ENCODE measurements at places on chromosomes 6 and 20.

GRCh38 chr6:33714385-33715040 is 3.0 kb upstream of the UQCC2 start:
- no peak for DNase-seq

GRCh38 chr6:43733471-43734293 is 36.3 kb upstream of the VEGFA start:
- no peak for DNase-seq

DNA sequence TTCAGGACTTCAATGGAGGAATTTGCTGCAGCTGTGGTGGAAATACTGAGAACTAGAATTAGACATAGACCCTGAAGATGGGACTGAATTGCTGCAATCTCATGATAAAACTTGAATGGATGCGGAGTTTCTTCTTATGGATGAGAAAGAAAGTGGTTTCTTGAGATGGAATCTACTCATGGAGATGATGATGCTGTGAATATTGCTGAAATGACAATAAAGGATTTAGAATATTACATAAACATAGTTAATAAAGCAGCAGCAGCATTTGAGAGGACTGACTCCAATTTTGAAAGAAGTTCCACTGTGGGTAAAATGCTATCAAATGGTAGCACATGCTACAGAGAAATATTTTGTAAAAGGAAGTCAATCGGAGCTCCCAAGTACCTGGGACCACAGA is 264.6 kb downstream of the UBE3D start:
- DNase-seq: no peak

DNA sequence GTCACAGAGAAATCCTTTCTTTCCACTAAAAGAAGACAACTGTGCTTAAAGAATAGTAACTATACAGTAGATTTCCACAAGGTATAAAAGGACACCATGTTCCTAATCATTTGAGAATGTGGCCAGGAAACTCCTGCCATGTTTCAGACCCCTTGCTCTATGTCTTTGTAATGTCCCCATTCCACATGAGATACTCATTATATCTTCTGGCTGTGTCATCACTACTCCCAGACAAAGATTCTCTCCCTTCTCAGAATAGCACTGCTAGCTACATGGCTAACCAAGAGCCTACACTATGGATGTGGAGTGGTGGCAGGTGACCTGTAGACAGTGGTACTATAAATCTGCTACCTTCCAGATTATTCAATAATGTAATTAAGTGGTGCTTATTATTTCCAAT is 218.1 kb upstream of the MCHR2 start:
- DNase-seq: no peak

GRCh38 chr6:98657764-98658163 is 176.6 kb upstream of the POU3F2 start:
- no peak for DNase-seq

GRCh38 chr6:23027281-23027680 is 457.9 kb downstream of the HDGFL1 start:
- DNase-seq: no peak

DNA sequence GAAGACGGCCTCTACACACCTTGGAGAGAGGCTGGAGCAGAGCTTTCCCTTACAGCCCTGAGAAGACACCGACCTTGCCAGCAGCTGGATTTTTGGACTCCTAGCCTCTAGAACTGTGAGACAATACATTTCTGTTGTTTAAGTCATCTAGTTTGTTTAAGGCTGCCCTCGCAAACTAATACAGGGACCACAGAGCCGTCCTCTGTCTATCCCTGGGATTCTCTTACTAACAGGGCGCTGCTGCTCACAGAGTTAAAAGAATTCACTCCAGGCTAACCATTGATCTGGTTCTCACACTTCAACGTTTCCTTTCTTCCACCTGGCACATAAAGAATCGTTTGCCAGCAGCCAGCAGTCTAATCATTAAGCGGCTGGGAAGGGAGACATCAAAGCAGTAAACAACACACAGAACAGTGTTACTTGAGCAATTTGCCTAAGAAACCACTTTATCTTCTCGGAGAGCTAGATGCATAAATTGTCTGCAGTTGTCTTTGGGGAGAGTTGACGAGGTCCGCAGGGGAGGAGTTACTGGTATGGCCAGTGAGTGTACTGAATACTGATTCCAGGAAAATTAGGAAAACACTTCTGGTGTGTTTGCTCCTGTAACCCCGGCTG is 103.5 kb upstream of the AKAP12 start:
- DNase-seq: no peak

- DNase-seq: no peak
Observed at GRCh38 chr6:149830731-149831307, 33.3 kb downstream of the LRP11 start.

DNA sequence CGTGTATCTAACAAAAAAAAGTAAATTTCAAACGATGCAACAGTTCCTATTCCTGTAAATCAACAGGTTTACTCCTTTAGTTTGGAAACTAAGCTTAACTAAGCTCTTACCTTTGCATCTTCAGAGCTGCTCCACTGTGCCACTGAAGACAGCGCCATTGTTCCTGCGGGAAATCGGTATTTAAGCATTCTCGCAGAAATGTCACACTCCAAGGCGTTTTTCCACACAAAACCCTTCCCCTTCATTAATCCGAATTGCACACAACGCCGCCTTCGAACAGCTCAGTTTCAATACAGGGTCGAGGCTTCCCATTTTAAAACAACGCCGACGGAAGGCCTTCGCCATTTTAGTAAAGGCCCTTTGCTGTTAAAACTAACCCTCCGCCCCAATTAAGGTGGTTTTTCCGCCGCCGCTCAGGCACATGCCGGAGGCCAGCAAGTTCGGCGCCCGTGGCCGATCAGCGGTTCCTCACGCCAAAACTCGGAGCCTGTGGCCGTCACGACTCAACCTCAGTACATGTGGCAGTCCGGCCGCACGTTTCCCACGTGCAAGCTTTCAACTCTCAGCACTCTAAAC is 35.4 kb upstream of the SYNCRIP start:
- no peak for DNase-seq

- DNase-seq: no peak
Observed at GRCh38 chr6:127290391-127291265, 24.0 kb downstream of the RNF146 start.

GRCh38 chr20:54028276-54029011 is 42.0 kb downstream of the BCAS1 start:
- DNase-seq: no peak

GRCh38 chr6:11142296-11143027 is 30.9 kb upstream of the ERVFRD-1 start:
- no peak for DNase-seq

DNA sequence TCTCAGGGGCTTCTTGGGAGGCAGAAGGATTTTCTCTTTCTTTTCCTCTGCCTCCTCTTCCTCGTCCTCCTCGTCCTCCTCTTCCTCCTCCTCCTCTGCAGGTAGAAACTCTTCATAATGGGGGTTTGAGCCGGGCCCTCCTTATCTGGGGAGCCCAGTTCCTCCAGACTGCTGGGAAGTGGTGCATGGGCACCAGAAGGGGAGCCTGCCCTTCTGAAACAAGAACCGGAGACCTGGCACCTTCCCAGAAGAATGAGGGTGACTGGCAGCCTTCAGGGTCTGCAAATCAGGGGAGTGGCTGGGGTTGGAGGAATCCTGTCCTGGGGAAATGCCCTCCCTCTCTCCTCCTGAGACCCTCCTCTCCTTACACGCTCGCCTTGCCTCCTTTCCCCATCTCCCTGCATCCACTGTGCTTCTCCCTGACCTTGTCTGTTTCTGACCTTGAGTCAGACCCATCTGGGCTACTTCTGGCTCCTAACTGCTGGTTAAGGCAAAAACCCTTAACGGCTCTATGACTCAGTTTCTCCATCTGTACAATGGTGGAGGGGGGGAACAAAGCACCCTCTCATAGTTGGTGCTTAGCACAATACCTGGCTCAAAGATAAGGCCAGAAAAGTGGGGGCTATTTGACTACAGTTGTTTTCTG is 1.7 kb downstream of the TULP1 start:
- DNase-seq: no peak

- DNase-seq: no peak
Observed at GRCh38 chr6:122202576-122203137, 196.8 kb upstream of the HSF2 start.

- no peak for DNase-seq
Observed at GRCh38 chr6:109105681-109106080, 10.4 kb downstream of the CEP57L1 start.

DNA sequence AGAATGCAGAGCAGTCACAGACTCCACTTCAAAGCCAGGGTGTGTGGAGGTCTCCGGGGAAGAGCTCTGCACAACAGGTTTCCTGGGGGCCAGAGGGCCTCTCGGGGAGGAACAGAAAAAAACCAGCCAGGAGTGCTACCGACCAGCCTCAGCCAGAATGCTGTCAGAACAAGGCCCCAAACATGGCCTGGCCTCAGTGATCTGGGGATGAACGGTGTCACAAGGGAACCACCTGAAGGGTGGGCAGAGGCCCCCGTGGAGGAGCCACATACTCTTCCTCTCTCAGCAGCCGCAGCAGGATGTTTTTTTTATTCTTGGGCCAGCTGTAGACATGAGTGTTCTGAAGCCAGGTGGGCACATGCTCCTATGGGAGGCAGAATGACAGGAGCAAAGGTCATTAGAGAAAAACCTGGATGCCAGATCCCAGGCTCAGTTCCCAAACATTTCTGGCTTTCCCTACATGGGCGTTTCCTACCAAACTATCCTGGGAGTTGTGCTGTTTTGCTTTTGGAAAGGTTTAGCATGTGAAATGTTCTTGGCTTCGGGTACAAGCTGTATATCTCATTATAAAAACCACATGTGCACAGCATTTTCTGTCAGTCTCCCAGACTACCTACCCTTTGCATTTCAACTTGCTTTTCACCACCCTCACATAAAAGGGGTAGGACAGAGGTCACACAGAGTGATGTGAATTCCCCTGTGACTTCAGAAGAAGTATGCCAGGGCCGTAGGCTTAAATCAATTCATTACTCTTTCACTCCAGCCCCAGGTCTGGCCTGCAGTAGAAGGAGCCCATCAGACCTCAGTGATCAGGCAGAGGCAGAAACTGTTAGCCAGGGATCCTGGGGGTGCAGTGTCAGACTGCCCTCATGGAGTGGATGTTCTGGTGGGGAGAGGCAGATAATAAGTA is 46.2 kb downstream of the TRAF3IP2 start:
- DNase-seq: no peak

DNA sequence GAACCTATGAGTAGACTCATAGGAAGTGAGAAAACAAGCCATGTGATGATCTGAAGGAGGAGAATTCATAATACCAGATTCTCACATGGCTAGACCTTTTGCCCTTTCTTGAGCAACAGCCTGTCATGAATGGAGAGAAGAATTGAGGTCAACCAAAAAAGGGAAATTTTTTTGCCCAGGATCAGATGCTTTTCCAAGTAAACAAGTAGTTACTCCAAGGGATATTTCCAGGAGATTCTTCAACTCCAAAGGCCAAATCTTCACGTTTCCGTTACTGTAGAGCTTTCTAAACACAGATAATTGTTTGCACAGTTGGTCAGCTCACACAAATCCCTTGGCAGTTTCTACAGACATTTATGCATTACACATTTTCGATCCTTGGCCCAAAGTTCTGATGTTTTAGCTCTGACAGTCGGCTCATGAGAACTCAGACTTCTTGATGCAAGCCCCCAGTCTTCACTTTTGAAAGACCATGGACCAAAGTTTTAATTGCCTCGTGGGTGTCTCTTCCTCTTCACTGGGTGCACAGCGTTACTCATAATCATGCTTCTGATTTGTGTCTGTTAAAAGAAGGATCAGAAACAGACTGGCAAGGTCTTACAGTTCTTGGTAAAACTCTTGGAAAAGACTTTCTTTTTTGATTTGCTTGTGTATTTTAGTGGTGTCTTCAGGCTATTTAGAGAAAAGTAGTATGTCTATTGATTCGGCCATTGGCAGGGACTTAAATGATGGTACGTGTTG is 115.0 kb downstream of the TSHZ2 start:
- DNase-seq: no peak

GRCh38 chr20:45848421-45848820 is 8.8 kb downstream of the ACOT8 start:
- no peak for DNase-seq

GRCh38 chr20:22977047-22977785 is 57.9 kb upstream of the SSTR4 start:
- no peak for DNase-seq

- DNase-seq: no peak
Observed at GRCh38 chr6:128071212-128071611, 170.4 kb upstream of the THEMIS start.

- DNase-seq: no peak
Observed at GRCh38 chr6:163364641-163365040, 49.9 kb upstream of the QKI start.

- no peak for DNase-seq
Observed at GRCh38 chr6:115573861-115574260, 486.8 kb downstream of the FRK start.

- no peak for DNase-seq
Observed at GRCh38 chr6:166989427-166990032, 9.7 kb upstream of the CEP43 start.

GRCh38 chr6:154923199-154923869 is 71.8 kb upstream of the TIAM2 start:
- no peak for DNase-seq

DNA sequence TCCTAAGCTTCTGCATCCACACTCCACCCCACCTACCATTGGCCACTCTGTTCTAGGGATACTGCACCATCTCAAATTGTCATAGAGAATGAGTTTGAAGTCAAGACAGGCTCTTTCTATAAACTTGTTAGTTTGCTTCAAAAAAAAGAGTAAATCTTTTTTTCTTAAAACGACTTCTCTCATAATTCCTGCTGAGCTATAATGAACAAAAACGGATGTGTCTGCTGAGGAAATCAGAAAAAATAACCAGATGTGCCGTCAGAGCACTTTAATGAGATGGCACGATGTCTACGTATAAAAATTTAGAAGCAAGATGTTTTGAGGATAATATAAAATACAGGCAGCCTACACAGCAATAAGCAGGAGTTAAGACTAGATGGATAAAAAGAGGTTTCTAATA is 24.0 kb upstream of the DDO start:
- DNase-seq: no peak

GRCh38 chr6:40280231-40280630 is 306.9 kb downstream of the LRFN2 start:
- DNase-seq: no peak

- no peak for DNase-seq
Observed at GRCh38 chr6:56279331-56280080, 32.1 kb upstream of the COL21A1 start.

DNA sequence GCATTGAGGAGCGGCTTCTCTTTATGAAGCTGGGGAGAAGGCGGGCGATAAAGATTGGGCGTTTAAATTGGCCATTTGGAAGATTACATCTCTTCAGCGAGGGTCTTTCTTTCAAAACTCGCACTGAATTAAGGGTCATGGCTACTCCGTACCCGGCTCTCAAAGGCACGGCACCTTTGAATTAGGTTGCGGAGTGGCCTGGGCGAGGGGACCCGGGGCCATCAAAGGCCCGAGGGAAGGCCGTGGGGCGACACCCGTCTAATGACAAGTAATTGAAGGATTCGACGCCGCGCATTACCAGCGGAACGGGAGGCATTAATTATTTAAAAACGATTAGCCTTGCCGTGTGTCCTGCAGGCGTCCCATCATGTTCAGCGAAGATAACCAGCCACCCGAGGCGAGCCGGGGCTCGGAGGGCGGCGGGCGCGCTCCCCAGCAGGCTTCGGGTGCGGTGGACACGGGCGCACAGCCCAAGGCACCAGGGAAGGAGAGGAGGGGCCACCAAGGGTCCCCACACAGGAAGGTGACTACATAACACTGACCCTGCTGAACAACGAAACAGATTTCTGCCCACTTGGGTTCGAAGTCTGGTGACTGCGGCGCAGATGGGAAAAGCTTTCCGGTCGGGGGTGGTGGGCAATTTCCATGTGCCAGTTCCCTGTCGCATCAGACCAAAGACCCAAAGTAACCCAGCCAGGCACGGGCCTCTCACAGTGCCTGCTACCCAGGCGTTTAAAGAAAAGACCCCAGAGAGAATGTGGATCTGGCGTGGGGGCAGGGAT is 7.4 kb downstream of the FOXA2 start:
- no peak for DNase-seq

- DNase-seq: no peak
Observed at GRCh38 chr20:11020712-11021111, 346.9 kb upstream of the JAG1 start.
